CD4-positive, alpha-beta T cell treated with Interleukin-15 for 1 hour (primary cell): ENCODE measurements at places on chromosomes 13 and 19.

- no peak for DNase-seq
These were observed 20.7 kb upstream of the CEACAM6 start for GRCh38 chr19:41734585-41734984.

DNA sequence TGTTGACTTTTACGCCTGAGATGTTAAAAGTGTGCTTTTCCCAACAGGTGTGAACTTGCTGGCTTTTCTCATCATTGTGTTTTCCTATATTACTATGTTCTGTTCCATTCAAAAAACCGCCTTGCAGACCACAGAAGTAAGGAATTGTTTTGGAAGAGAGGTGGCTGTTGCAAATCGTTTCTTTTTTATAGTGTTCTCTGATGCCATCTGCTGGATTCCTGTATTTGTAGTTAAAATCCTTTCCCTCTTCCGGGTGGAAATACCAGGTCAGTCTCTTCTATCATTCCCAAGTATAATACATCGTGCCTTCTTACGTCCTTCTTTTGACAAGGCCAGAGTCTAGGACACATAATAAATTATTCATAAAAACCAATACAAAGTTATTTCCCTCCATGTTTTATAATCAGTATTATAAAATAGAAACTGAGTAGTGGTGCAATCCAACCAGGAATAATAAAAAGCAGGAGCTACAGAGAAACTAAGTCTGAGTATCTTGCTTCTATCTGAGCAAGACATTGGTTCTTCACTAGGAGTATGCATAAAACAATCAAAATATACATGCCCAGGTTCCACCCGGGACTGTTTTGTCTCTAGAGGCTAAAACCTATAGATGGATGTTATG, 57.9 kb downstream of the RXFP2 start:
- DNase-seq = no peak

DNA sequence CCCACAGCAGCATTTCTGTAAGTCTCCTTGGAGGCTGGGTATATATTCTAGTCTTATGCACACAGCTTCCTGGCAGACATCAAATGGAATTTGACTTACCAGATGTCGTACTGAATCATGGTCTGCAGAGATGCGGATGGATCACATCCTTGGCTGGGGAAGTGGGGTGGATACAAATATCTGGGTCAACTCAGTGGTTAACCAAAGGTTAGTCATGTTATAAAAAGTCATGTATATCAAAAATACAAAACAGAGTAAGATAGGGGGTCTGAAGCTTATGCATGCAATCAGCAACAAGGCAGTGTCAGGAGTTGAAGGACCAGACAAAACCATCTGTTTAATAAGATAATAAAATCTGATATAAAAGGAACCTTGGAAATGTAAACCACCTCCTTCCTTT, 61.9 kb downstream of the WASF3 start:
- no peak for DNase-seq

DNA sequence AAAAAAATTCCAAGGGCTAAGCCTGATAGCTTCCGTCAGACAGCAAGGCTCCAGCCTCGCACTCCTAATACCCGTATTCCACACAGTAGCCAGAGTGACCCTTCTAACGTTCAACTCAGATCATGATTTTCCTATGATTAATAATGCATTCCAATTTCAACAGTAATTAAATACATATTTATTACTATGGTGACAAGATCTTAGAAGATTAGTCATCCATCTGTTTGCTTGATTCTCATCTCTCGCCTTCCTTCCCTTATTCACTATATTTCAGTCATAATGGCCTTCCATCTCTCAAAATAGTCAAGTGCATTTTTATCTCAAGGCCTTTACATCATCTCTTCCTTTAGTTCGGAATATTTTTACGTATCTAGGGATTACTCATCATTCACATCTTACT, 621.2 kb upstream of the SPRY2 start:
- no peak for DNase-seq

DNA sequence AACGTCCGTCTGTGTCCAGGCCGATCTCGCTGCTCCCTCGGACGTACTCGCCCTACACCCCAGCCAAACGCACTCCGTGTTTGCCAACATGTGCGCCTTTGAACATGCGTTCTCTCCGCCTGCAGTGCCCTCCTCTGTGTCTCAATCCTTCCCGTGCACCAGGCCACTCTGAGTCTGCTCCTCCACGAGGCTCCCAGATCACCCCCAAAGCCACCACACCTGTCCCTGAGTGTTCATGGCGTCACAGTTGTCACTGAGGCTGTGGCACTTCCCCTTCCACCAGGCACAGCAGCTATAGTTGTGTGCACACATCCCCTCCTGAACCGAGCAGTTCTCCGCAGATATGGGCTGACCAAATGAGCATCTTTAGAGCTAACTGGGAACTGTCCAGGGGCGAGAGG, 35.6 kb downstream of the RASA3 start:
- DNase-seq = no peak

DNA sequence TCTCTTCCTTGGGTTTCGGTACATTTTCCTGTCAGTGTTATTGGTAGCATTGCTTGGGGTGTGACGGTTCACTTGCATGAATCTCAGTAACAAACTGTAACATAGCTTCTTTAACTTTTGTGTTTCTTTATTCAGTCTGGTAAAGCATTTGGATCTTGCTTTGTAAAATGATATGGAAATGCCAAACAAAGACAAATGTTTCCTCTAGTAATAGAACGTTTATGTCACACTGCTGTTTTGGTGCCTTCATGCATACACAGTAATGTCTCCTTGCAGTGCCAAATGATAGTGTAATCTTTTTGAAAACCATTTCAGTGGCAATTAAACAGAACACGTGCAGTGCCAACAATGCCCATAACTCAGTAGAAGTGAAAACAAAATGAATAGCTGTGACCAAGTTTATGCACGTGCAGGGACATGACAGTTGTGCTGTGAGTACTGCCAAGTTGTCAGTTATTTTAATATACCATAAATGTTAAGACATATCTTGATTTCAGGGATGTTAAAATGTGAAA, 110.8 kb downstream of the RXFP2 start:
- no peak for DNase-seq

- no peak for DNase-seq
These were observed 15.5 kb upstream of the SPACA4 start for GRCh38 chr19:48591021-48591420.

GRCh38 chr19:52943134-52943883, 19.4 kb downstream of the ZNF816 start:
- no peak for DNase-seq

GRCh38 chr13:112348642-112349345, 27.4 kb upstream of the SPACA7 start:
- no peak for DNase-seq
